ENCODE measurements at places on chromosomes 16 and 17.

DNA sequence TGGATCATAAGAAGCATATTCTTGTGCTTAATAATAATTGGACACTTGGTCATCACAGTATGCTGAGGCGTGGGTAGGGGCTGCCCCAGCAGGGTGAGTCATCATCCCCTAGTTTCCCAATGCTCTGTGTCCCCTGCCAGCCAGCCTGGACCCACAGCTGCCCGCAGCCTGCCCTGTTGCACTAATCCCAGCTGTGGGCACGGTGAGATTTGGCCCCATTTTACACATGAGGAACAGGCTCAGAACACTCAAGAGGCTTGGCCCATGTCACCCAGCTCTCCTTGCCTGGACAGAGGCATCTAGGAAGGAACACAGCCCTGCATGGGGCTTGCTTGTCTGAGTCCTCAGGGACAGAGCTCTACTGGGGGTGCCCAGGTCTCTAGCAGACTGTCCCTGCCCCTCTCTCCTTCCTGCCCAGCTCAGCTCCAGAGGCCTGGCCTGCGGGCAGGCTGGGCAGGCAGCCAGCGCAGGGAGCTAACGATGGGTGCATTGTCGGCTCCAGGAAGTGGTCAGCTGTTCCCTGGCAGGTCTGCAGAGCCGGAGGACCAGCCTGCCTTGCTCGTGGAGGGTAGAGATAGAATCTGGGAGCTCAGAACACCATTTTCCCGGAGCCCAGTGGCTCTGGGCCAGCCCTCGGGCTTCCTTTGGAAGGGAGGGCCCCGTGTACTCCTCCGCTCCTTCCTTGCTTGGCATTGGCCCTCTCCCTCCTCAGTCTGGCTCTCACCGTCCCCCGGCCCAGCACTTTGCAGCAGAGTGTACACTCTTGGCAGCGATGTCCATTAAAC lies 189.4 kb downstream of the RAB11FIP4 start:
- no peak for DNase-seq

DNA sequence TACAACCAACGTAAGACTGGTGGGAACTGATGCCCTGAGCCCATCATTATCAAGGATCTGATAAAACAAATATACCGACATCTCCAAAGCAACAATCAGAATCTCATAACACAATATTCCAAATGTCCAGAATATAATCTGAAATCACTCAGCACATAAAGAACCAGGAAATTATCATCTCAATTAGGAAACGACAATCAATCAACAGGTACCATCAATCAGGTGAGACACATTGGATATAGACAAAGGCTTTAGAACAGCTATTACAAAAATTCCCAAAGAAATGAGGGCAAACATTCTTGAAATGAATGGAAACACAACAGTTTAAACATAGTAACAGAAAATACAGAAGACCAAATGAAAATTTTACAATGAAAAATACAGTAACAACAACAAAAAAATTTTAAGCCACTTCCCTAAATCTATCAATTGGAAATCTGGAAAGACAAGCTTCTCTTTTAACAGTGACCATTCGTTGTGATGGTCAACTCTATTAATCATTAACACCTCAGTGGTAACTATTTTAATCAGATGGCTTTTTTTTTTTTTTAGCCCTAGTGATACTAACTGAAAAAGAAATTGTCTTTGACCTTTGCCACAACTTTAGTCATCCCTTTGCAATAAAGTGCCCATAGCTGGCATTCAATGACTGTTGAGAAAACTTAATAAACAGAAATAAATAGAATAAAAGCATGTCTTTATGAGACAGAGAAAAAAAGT lies 70.4 kb downstream of the USP32 start:
- DNase-seq = no peak

DNA sequence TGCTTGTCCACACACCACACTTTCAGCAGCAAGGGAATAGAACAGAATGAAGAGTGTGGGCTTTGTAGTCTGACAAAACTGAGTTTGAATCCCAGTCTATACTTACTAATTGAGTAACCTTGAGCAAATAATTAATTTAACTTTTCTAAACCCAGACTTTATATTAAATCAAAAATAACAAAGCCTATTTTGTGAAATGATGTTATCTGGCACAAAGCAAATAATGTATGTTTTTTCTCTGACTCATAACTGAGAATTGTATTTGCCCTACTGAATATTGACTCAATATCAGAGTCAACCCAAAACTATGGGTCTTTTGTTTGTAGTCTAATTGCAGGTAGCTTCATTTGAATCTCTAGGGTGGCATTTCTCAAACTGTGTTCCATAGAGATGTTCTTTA lies 77.9 kb upstream of the TANC2 start:
- no peak for DNase-seq

DNA sequence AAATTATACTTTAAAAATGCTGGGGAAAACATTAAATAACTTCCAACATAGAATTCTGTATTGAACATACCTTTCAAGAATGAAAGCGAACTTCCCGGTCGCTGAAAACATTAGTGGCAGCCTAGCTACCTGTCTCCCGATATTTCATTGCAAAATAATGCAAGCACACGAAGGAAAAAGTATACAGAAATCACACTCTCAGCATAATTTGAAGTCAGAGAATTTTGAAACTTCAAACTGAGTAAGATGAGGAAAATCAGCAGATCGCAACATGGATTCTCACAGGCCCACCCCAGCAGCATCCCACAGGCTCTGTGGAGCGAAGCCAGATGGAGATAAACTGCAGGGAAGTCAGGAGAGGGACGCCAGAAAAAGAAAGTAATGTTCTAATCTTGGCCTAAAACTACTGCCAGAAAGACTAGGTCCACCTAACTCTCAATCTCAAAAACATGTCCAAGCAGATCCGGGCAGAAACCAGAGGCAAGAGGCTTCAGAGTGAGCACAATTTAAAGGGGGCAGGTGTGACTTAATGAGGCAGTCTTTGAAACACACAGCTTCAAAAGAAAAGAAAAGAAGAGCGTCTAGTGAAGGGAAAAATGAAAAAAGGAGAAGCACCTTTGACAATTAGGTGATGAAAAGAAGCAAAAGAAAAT lies 4.8 kb upstream of the GOSR1 start:
- no peak for DNase-seq

- no peak for DNase-seq
Measured at GRCh38 chr17:17569691-17570090, 21.8 kb downstream of the PEMT start.

- no peak for DNase-seq
Measured at GRCh38 chr17:4816826-4817225, 9.9 kb downstream of the PLD2 start.

GRCh38 chr16:76297941-76298340 lies 20.7 kb downstream of the CNTNAP4 start:
- DNase-seq = no peak

DNA sequence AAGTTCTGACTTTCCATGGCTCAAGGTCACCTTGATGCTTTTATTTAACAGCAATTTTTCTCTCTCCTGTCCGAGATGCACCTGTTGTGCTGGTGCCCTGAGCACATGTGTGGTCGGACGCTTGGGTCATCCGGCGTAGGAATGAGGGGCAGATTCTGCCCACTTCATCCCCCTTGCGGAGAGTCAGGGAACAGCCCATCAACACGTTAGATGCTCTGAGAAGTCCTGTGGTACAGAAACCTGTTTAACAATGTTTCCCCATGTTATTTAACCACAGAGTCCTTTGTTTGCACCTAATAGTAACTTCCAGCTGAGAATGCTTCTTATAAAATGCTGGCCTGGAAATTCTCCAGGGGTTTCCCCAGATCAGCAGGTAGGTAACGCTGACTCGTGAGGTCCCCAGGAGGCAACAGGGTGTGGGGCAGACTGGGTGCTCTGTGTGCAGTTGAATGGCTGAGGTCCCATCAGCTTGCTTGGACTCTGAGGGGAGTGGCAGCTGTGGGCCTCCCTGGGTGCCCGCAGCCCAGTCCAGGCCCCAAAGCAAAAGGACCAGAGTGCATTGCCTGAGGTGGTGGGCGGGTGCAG lies 17.8 kb downstream of the DOC2B start:
- no peak for DNase-seq

GRCh38 chr16:17426451-17426850 lies 44.3 kb downstream of the XYLT1 start:
- DNase-seq = no peak

Measured in CD4-positive, CD25-positive, alpha-beta regulatory T cell (primary cell).